ENCODE measurements at places on chromosomes 1 and 21.
A peak's percentile ranks its signal among the peaks of the same experiment; 100 is the strongest.

DNA sequence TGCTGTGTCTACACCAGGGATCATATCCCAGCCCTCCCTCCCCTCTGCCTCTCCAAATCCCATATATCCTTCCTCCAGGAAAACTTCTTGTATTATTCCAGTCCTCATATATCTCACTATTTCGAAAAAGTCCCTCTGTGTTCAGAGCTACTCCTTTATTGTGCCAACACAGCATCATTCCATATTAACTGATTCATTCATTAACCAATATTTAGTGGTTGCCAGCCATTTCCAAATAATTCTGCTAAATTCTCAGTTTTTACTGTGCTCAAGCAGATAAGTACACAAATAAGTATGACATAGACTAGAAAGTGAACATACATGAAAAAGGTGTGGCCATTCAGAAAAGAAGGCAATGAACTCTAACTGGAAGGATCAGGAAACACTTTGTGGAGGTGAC, 241.6 kb upstream of the DUSP10 start:
- DNase-seq: no peak

- no peak for DNase-seq
Observed at GRCh38 chr1:90707363-90707710, 9.8 kb downstream of the BARHL2 start.

GRCh38 chr1:223827193-223827663, 18.5 kb downstream of the TP53BP2 start:
- no peak for DNase-seq

DNA sequence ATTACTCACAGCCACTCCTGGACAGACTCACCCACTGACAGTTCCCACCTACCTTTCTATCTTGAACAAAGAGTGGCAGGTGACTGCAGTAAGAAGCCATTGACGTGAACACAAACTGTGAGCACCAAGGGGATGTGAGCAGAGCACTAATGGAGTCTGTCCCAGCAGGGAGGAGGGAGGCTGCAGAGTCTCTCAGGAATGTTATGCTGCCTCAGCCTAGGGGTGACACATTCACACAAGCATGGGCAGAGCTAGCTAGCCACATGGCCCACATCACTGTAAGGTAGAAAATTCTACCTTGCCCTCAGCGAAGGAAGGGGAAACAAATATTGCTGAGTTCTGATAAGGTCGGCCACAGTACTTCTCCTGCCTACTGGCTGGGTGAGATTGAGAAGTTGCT, 56.8 kb upstream of the PTGFRN start:
- no peak for DNase-seq

- DNase-seq: no peak
Observed at GRCh38 chr1:8179132-8179793, 138.7 kb upstream of the SLC45A1 start.

DNA sequence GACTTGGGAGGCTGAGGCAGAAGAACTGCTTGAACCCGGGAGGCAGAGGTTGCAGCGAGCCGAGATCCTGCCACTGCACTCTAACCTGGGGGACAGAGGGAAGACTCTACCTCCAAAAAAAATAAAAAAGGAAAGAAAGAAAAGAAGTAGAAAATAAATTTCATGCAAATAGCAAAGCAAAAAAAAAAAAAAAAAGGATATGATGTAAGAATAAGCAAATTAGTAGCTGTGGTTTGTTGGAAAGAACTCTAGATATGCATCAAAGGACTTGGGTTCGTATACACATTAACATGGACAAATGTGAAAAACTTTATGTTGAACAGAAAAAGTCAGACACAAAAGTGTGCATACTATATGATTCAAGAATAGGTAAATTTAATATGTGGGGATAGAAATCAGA, 11.9 kb downstream of the WASF2 start:
- no peak for DNase-seq

DNA sequence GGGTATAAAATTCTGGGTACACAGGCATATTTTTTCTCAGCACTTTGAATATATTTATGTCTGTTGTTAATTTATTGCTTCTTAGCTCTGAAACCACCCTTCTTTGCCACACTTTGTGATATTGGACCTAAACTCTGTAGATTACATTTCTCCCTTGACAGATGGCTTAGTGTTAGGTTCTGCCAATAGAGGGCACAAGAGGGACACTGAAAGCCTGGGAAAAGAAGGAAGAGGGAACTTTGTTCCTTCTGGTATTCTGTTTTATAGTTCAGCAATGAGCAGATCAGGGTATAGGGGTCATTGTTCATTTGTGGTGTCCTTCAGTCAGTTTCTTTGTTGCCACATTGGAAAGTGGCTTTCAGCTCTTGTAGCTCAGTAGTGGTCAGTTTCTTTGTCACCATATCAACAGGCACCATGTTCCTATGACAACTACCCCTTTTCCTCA, 423.5 kb upstream of the PROX1 start:
- DNase-seq: no peak

DNA sequence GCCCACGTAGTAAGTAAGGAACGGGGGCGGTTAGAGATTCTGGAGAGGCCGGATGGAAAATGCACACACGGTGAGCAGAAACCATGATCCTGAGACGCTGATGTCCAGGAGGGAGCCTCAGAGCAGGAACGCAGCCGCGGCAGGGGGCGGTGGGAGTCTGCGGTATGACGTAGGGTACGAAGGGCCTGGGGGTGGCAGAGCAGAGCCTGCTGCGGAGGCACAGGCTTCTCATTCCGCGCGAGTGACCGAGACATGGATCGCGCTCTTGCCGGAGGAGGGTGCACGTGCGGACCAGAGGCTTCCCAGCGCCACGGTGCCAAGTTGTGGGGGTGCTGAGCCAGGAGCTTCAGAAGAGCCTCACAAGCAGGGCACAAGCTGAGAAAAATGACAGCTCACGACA, 176.2 kb downstream of the KIF26B start:
- no peak for DNase-seq

GRCh38 chr1:162485236-162485635, 12.4 kb upstream of the UHMK1 start:
- DNase-seq: no peak

GRCh38 chr1:188986745-188987417, 1490.8 kb downstream of the BRINP3 start:
- DNase-seq: no peak

- no peak for DNase-seq
Observed at GRCh38 chr1:211748810-211749209, 73.4 kb upstream of the NEK2 start.

GRCh38 chr21:41196993-41197392, 29.0 kb downstream of the BACE2 start:
- DNase-seq: no peak

GRCh38 chr1:40185951-40186864, 25.0 kb downstream of the RLF start:
- DNase-seq: peak; percentile 39

DNA sequence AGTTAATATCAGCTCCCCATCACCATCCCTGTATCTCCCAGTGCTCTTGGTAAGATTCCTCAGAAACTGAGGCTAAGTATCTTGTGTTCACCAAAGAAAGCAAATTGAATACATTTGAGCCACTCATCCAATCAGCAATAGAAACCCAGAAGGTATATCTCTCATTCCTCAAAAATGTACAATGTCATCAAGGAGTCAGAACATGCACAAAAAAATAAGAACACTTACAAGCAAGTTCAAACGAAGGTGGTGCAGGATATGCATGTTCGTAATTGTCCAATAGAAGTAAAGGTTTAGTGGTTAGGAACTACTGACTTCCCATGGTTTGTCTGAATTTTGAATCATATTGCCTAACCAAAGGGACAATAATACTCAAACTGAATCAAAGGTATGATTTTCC, 24.3 kb downstream of the RXRG start:
- DNase-seq: no peak

DNA sequence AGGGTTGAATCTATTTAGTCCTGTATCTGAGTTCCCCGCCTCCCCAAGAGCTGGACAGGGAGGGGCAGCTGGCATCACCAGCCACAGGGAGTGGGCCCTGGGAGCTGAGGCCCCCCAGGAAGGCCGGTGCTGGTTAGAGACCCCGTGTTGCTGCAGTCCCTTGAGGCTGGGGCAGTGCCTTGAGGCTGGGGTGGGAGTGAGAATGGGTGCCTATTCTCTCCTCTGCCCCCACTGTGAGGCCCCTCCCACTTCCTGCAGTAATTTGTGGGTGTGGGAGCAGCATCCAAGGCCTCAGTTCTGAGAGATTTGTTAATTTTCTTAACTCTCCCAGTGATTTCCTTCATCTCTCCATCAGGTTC, 2.5 kb upstream of the TRAPPC3 start:
- DNase-seq: no peak

- DNase-seq: no peak
Observed at GRCh38 chr1:236502972-236503639, 20.7 kb upstream of the LGALS8 start.

DNA sequence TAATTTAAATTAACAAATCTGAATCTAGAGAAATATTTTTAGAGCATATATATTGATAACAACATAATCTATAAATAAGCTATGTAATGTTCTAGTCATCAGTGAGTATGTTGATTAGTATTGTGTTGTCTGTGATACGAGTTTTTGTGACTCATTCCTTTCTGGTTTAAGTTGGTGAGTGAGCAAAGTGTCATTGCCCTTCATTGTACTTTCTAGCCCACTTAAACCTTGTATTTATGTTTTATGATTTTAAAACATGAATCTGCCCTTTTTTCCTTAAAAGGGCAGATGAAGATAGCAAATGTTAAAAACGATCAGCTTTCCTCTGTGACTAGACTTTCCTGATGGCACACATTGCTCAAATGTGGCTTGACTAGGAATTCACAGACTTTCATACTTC, 38.5 kb downstream of the MACO1 start:
- DNase-seq: no peak

DNA sequence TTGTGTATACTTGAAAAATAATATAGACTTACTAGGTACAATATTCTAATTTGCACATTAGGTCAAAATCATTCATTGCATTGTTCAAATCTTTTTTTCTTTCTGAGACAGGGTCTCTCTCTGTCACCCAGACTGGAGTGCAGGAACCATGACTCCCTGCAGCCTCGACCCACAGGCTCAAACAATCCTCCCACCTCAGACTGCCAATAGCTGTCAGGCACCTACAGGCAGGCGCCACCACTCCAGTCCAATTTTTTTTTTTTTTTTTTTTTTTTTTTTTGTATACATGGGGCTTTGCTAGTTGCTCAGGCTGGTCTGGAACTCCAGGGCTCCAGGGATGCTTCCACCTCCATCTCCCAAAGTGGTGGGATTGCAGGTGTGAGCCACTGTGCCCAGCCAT, 656.9 kb downstream of the KCNT2 start:
- no peak for DNase-seq

Data from stimulated activated CD4-positive, alpha-beta T cell treated with anti-CD3 and anti-CD28 coated beads, Interleukin-12 subunit alpha, Interleukin-12 subunit beta, amount 100 ng/mL, for 24 hours (primary cell).